ENCODE measurements at places on chromosomes 13 and 19.

DNA sequence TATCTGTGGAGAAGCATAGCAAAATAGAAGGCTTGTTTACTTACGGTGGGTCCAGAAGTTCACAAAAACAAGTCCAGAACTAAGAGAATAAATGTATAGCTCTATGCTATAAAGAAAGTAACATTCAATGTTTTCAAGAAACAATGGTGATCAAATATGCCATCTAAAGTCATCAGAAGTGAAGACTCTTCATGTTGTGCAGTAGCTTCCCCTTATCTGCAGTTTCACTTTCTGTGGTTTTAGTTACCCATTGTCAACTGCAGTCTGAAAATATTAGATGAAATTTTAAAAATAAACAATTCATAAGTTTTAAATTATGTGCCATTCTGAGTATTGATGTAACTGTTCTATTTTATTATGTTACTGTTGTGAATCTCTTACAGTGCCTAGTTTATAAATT is 72.5 kb downstream of the EDNRB start:
- DNase-seq, result no peak

DNA sequence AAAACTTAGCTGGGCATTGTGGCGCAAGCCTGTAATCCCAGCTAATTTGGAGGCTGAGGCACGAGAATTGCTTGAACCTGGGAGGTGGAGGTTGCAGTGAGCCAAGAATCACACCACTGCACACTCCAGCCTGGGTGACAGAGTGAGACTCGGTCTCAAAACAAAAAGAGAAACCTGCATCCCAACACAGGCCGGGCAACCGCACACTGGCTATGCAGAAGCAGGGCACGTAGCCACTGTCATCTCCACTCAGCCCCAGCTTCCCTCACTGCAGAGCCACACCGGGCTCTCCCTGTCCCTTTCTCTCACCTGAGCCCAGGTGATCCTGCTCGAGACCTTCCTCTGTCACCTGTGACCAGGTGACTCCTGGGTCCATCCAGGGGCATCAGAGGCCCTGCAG is 11.7 kb downstream of the ELL start:
- DNase-seq, result no peak

GRCh38 chr13:26220575-26220974 is 1.5 kb downstream of the RNF6 start:
- DNase-seq, result no peak

GRCh38 chr13:42413484-42413815 is 141.5 kb downstream of the AKAP11 start:
- no peak for DNase-seq

DNA sequence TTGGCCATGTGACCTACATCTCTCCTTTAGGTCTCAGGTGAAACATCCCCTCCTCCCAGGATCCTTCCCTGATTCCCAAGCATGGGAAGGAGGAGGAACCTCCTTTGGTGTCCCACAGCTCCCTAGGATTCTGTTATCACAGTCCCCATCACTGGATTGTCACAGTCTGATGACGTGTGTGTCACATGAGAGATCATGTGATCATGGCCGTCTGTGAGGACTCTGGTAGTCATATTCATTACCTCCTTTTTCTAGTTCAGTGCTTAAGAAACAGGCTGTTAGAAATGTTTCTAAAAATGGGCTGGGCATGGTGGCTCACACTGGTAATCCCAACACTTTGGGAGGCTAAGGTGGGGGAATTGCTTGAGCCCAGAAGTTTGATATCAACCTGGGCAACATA is 3.0 kb downstream of the DHX34 start:
- no peak for DNase-seq

- DNase-seq, result no peak
Observed at GRCh38 chr19:3576696-3577443, 4.1 kb downstream of the HMG20B start.

- no peak for DNase-seq
Observed at GRCh38 chr19:50708179-50708879, 11.3 kb downstream of the SHANK1 start.

GRCh38 chr19:55303477-55303876 is 19.7 kb downstream of the BRSK1 start:
- no peak for DNase-seq

DNA sequence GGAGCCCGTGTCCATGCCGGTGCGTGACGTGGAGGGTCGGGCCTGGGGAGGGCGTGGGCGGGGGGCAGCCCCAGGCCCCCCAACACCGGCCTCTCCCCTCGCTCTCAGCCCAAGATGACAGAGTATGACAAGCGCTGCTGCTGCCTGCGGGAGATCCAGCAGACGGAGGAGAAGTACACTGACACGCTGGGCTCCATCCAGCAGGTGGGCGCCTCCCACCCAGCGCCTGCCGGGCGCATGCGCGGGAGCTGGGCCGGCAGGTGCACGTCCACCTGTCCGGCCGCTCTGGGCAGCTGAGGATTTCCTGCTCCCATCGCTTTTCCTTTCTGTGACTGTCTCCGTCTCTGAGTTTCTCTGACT is 49.8 kb downstream of the VAV1 start:
- DNase-seq, result no peak

- no peak for DNase-seq
Observed at GRCh38 chr13:74280093-74280794, 146.0 kb upstream of the KLF12 start.

All from naive thymus-derived CD8-positive, alpha-beta T cell (primary cell).